ENCODE measurements at places on chromosomes 16 and 17.

- no peak for DNase-seq
These were observed 209.9 kb downstream of the ZFHX3 start for GRCh38 chr16:72837846-72838585.

- no peak for DNase-seq
These were observed 43.6 kb downstream of the TBC1D16 start for GRCh38 chr17:79991924-79992648.

GRCh38 chr17:4946312-4946976 is 1.9 kb downstream of the PFN1 start:
- no peak for DNase-seq

- no peak for DNase-seq
These were observed 6.6 kb upstream of the JUP start for GRCh38 chr17:41792845-41793783.

GRCh38 chr16:87331241-87331801 is 14.1 kb upstream of the C16orf95 start:
- no peak for DNase-seq

DNA sequence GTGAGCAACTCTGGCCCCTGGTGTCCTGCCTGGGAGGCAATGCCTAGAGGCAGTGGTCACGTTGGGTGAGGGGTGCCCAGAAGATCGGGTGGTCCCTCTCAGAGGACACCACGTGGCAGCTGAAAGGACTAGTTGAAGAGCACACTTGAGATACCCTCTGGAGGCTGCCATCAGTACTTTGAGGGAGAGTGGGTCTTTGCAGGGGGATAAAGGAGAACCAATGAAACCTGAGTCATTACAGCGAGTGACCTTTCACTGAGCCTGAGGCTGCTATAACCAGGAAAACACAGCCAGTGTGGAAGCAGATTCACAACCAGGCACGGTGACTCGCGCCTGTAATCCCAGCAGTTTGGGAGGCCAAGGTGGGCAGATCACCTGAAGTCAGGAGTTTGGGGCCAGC is 18.9 kb downstream of the CA4 start:
- DNase-seq = no peak

DNA sequence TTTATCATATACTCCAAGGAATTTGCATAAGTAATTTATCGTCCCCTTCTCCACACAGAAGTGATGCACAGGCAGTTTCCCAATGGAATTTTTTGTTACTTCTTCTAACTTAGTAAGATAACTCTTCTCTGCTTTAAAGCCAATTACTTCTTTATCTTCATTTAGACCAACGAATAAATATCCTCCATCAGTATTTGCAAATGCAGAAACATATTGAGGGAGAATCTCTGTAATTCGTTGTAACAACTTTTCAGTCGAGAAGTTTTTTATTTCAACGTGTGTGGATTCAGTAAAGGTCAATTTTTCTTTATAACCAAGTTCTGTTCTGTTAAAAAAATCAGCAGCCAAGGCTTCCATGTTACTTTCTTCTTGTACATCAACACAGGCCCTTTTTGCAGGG is 30.7 kb upstream of the SLFN13 start:
- DNase-seq = no peak

DNA sequence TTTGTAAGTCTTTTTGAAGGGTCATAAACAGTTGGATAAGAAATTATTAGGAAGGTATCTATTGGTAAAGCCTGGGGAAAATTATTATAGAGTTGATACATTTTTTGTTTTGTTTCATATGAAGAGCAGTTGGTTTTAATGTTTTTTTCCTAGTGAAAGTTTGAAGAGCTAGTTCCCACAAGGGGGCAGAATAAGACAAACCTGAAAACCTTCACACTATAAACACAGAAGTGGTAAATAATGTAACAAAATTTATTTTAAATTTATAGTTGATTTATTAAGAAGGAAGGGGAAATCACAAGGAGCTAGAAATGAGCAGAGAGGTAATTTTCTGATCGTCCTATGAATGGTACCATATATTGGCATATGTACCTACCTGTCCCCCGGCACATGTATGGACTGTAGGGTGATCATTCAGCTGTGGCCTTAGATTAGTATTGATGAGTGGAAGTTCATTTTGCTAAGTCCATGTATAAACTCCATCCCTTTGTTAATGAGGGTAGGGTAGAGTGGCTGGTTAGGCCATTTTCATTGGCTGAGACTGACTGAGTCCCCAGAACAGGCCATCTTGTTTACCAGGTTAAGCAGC is 116.3 kb downstream of the TANC2 start:
- peak; percentile 2 for DNase-seq

- DNase-seq = no peak
These were observed 833 bp downstream of the WSCD1 start for GRCh38 chr17:6070913-6071511.

DNA sequence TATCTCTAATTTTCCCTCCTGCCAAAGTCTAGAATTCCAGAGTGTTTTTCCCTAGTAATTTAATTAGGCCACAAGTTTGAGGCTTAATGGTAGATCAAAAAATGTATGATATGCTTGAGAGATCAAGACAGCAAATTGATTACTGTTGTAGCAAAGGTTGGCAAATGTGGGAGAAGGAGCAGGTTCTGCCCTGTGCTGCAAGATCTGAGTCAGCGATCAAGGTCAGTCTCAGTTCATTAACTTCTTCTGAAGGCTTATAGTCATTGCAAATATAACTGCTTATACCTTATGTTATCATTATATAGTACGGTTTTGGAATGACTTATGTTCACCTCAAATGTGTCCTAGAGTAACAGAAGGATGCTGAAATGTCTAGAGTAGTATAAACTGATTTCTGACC is 231.1 kb upstream of the TBX2 start:
- DNase-seq = peak; percentile 13

DNA sequence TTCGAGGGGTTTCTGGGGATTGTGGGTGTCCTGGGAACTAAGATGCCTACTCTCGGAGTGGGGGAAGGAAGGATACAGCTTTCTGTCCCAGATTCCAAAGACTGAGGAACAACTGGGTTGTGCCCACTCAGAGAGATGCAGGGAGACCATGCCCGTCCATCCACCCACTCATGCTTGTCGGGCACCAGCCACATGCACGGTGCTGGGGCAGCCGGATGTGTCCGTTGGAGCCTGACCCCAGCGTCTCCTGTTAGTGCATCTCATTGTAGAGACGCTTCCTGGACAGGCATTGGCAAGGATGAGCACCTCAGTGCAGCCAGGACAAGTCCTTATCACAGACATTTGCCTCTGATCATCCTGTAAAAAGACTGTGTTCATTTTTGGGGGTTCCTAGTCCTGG is 58.1 kb downstream of the METRNL start:
- no peak for DNase-seq

DNA sequence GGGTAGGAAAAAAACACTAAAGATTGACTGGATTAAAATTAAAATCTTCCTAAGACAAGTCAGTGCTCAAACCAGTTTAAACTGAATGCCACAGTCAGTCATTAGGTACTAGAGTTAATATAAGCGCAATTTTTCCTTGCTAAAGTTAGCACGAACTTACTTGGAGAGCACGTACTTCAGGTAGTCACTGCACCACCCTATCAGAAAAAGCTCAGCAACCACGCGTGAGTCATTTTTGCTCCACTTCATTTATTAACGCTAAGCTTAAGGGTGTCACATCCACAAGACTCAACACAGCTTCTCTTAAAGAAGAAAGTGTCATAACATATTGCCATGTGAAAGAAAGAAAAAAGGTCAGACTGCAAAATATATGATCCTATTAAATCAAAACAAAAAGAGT is 53.1 kb downstream of the TEX2 start:
- DNase-seq = no peak

DNA sequence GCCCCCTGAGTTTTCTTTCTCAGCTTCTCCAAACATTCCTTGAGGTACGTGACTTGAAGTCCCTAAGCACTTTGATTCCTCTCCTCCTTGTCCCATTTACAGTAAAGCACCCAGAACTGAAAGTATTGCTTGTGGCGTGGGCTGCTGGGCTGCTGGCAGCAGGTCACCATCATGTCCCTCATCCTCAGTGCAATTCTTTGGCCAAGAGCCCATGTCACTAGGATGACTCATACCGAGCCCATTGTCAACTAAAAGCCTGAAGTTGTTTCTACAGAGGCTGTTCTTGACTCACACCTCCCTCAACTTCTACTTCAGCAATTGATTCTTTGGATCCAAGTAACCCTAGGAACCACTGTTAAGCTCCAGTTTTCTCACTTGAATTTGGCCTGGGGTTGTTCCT is 54.3 kb downstream of the KPNA2 start:
- no peak for DNase-seq

DNA sequence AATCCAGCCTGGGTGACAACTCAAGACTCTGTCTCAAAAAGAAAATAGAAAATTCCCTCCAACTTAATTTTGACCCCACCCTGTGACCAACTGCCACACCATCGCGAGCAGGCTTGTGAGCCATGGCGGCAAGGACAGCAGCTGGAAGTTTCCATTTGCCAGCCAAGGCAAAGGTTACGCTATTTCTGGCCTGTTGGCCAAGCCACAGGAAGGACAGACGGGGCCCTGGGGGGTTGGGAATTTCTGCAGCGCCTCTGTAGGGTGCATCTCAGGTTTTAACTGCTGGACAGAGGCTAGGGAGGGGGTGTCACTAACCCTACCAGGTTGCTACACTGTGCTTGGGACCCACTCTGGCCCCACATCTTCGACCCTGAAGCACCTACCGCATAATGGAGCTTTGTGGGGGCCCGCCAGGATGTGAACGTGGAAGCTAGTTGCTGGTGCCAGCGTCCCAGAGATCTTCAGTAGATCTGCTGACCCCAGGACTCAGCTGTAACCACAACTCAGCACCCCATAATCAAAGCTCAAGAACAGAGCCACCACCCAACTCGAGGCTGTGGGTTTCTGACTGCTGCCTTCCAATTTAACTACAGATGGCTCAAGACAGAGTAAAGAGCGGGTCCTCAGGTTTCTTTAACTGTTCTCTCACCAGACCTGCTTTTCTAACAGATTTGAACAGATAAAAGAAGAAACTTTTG is 10.9 kb downstream of the KIFC3 start:
- DNase-seq = no peak

GRCh38 chr16:28112908-28113307 is 49.4 kb upstream of the GSG1L start:
- DNase-seq = no peak

GRCh38 chr17:19769946-19770652 is 22.0 kb upstream of the ALDH3A1 start:
- DNase-seq = no peak

- DNase-seq = no peak
These were observed 231.4 kb downstream of the SNX29 start for GRCh38 chr16:12207939-12208338.

DNA sequence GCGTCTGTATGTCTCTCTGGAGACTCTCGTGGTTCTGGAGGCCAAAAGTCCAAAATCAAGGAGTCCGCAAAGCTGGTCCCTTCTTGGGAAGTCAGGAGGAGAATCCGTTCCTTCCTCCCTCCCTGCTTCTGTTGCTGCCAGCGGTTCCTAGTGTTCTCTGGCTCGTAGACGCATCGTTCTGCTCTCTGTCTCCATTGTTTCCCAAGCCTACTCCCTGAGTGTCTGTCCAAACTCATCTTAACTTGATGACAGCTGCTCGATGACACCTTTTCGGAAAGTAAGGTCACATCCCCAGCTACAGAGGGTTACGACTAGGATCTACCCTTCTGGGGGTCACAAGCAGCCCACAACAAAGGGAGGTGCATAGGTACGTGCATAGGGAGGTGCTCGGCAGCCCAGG is 80.7 kb upstream of the FOXF1 start:
- no peak for DNase-seq

DNA sequence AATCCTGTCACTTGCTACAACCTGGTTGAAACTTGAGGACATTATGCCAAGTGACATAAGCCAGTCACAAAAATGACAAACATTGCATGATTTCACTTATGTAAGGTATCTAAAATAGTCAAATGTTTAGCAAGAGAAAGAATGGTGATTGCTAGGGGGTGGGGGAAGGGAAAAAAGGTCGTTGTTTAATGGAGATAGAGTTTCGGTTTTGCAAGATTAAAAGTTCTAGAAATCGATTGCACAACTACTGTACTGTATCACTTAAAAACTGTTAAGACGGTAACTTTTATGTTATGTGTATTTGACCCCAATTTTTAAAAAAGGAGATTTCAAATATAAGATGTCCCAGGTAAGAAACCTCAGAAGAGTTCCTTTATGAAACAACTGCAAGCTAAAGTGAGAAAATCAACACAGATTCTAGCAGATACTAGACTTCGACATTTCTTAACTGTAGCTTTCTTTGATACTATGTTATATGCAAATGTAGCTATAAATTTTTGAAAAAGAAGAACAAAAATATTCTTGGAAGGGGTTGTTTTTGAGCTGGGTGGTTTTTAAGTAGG is 5.9 kb downstream of the MEOX1 start:
- DNase-seq = no peak

- no peak for DNase-seq
These were observed 21.9 kb downstream of the ORC6 start for GRCh38 chr16:46711106-46712058.

DNA sequence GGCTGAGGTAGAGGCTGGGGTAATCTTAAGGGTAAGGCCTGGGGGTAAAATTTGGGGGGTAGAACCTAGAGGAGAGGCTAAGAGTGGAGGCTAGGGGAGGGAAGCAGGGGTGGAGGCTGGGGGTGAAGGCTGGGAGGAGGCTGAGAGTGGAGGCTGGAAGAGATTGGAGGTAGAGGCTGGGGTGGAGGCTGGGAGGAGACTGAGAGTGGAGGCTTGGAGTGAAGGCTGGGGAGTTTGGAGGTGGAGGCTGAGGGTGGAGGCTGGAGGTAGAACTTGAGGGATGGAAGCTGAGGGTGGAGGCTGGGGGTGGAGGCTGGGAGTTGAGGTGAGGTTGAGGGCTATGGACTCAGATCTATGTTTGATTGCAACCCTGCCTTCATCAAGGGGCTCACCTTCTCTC is 333.6 kb downstream of the C16orf95 start:
- DNase-seq = no peak

DNA sequence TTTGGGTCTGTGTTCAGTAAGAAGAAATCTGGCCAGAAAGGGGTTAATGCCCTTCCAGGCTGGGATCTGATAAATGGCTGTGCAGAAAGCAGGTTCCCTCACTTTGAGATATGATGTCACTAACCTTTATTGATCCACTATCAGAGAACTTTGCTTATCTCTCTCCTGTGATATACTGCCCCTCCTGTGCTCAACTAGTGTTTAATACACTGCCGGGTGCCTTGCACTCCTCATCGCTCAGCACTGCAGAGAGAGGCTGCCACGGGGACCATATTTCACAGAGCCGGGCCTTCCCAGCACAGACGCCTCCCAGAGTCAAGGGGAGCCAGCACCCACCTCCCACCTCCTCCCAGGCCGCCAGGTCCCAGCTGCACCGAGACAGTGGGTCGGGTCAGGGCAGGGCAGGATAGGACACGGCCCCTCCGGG is 20.2 kb downstream of the ZFHX3 start:
- no peak for DNase-seq

GRCh38 chr16:55824473-55825000 is 8.4 kb downstream of the CES1 start:
- DNase-seq = no peak

GRCh38 chr17:80446645-80447405 is 29.6 kb downstream of the NPTX1 start:
- DNase-seq = no peak

Measured in GM06990 (cell line).